ENCODE measurements at places on chromosomes 7 and 10. TPM values are rescaled to one million over a fixed set of nuclear protein-coding genes. Genes with fewer than 3 reads are reported as not detected.

GRCh38 chr7:140000666-140001268 is 62.0 kb downstream of the PARP12 start:
- no peaks in the 10 kb centered on the region for H3K27me3 ChIP-seq
- no peak overlapping the region for H3K27ac ChIP-seq
- no peaks in the 10 kb centered on the region for H3K36me3 ChIP-seq
- H3K4me1 ChIP-seq = peaks cover 2% of the 10 kb centered on the region
- H3K4me3 ChIP-seq = no peak overlapping the region

GRCh38 chr7:148912151-148912550 is 28.1 kb upstream of the EZH2 start:
- DNase-seq = no peak
- H3K36me3 ChIP-seq = no peaks in the 10 kb centered on the region
- peaks cover 9% of the 10 kb centered on the region for H3K4me1 ChIP-seq
- H3K4me3 ChIP-seq = no peak overlapping the region
- no peaks in the 10 kb centered on the region for H3K27me3 ChIP-seq

DNA sequence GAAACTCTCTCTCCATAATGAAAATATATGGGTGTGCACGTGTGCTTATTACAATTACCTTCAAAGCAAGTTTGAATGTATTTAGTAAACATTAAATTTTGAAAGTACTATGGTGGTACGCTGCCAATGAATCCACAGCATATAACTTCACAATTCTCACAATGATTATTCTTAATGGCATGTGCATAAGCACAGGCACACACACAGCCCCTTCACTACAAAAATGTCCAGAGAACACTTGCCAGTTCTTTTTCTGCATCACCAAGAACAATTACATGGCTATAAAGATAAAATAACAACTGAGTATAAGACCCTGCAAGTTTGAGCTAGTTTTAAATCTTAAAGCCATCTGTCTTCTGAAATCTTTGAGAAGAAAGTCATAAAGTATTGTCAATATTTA is 22.2 kb downstream of the SGCE start:
- H3K36me3 ChIP-seq = no peaks in the 10 kb centered on the region
- no peak overlapping the region for H3K4me3 ChIP-seq
- no peaks in the 10 kb centered on the region for H3K27me3 ChIP-seq
- no peaks in the 10 kb centered on the region for H3K4me1 ChIP-seq
- H3K27ac ChIP-seq = no peak overlapping the region
- no peak for DNase-seq

DNA sequence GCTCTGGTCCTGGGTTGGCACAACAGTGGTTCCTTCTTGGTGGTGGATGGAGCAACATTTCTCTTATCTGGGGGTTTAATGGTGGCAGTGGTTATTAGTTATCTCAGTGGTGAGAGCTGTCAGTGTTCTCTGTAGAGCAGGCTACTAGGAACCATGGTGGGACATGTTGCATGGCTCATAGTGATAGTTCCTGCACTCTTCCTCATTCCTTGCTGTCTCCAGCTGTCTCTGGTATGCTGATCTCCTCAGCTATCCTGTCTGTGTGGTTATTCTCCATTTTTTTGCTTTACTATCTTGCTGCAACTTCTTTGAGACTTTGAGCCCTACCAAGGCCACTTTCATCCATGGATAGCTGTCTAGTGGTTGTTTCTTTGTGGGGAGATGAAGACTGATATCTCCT is 44.0 kb downstream of the CCDC7 start:
- H3K4me1 ChIP-seq = no peaks in the 10 kb centered on the region
- DNase-seq = no peak
- no peak overlapping the region for H3K27ac ChIP-seq
- H3K4me3 ChIP-seq = no peak overlapping the region
- no peaks in the 10 kb centered on the region for H3K27me3 ChIP-seq

- H3K27ac ChIP-seq = no peak overlapping the region
- H3K36me3 ChIP-seq = no peaks in the 10 kb centered on the region
- no peaks in the 10 kb centered on the region for H3K27me3 ChIP-seq
- no peak for DNase-seq
Measured at GRCh38 chr7:128666200-128666599, 5.9 kb upstream of the GARIN1A start.

GRCh38 chr10:88008866-88009470 is 145.5 kb downstream of the PTEN start:
- no peaks in the 10 kb centered on the region for H3K36me3 ChIP-seq
- DNase-seq = no peak
- no peaks in the 10 kb centered on the region for H3K27me3 ChIP-seq
- H3K4me1 ChIP-seq = no peaks in the 10 kb centered on the region
- H3K27ac ChIP-seq = no peak overlapping the region

DNA sequence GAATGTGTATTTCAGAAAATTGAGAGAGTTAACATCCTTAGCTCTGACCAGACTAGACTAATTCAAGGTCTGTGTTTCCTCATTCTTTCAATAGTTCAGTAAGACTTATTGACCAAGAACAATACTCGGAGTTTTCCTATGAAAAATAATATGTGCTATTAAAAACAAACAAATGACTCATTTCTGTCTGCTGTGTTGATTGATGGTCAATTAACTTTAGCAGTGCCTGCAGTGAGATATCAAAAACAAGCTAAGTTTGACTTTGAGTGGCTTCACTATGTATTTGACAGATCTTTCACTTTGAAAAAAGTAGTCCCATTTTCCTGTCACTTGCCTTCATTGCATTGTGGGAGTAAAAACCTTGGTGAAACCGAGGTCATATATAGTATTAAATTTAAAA is 91.0 kb downstream of the GNAT3 start:
- no peak overlapping the region for H3K4me3 ChIP-seq
- no peak overlapping the region for H3K27ac ChIP-seq
- H3K36me3 ChIP-seq = no peaks in the 10 kb centered on the region
- no peak for DNase-seq
- H3K27me3 ChIP-seq = no peaks in the 10 kb centered on the region

GRCh38 chr7:112707655-112708054 is 82.5 kb downstream of the TMEM168 start:
- no peak overlapping the region for H3K27ac ChIP-seq
- no peaks in the 10 kb centered on the region for H3K36me3 ChIP-seq
- no peak overlapping the region for H3K4me3 ChIP-seq
- no peak for DNase-seq

GRCh38 chr10:89404104-89405047 is 10.0 kb upstream of the IFIT5 start:
- no peak overlapping the region for H3K4me3 ChIP-seq
- no peak for DNase-seq
- H3K27me3 ChIP-seq = no peaks in the 10 kb centered on the region
- no peaks in the 10 kb centered on the region for H3K4me1 ChIP-seq
- H3K27ac ChIP-seq = no peak overlapping the region

GRCh38 chr10:575402-576129 is 113.9 kb downstream of the DIP2C start:
- no peaks in the 10 kb centered on the region for H3K27me3 ChIP-seq
- no peaks in the 10 kb centered on the region for H3K4me1 ChIP-seq

- H3K4me3 ChIP-seq = no peak overlapping the region
- no peaks in the 10 kb centered on the region for H3K27me3 ChIP-seq
- no peak for DNase-seq
- H3K4me1 ChIP-seq = peaks cover 69% of the 10 kb centered on the region
- H3K27ac ChIP-seq = no peak overlapping the region
Measured at GRCh38 chr10:62056698-62057097, 155.2 kb downstream of the ARID5B start.

DNA sequence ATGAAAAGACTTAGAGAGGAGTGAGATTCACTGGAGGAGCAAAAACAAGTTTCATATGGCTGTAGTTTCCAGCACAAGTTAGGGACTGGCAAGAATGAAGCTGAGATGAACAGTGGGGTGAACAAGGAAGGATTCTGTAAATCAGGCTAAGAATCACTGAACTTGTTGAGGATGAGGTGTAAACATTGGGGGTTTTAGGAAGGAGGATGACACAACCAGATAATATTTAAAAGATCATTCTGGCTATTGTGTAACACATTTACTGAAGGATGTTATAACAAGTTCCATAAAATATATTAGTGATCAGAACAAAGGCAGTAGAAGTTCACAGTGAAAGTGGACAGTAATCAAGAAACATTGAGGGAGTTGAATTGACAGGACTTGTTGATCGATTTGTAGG is 68.9 kb downstream of the CD36 start:
- no peak overlapping the region for H3K4me3 ChIP-seq
- H3K36me3 ChIP-seq = no peaks in the 10 kb centered on the region
- no peaks in the 10 kb centered on the region for H3K27me3 ChIP-seq
- H3K4me1 ChIP-seq = no peaks in the 10 kb centered on the region

- no peak overlapping the region for H3K4me3 ChIP-seq
- no peak overlapping the region for H3K27ac ChIP-seq
- H3K36me3 ChIP-seq = no peaks in the 10 kb centered on the region
- H3K27me3 ChIP-seq = peaks cover 3% of the 10 kb centered on the region
Measured at GRCh38 chr10:47340608-47341170, 7.5 kb upstream of the RBP3 start.

DNA sequence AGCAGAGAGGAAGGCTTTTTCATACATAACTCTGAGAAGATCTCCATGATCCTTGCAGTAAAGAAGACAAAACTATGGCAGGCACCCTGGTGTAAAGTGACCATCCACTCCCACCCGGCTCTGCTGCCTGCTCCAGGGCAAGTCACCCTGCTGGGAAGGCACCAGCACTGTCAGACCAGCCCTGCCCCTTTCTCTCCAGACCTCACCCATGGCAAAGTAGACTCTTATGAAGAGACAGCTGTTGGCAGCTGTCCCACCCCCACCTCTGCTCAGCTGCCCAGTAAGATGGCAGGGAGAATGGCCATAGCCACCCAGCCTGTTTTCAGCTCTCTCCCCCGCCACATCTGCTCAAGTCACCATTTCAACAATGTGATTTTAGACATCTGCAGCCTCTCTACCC is 8.6 kb upstream of the ZMIZ2 start:
- no peak overlapping the region for H3K4me3 ChIP-seq
- H3K36me3 ChIP-seq = no peaks in the 10 kb centered on the region
- no peaks in the 10 kb centered on the region for H3K27me3 ChIP-seq

DNA sequence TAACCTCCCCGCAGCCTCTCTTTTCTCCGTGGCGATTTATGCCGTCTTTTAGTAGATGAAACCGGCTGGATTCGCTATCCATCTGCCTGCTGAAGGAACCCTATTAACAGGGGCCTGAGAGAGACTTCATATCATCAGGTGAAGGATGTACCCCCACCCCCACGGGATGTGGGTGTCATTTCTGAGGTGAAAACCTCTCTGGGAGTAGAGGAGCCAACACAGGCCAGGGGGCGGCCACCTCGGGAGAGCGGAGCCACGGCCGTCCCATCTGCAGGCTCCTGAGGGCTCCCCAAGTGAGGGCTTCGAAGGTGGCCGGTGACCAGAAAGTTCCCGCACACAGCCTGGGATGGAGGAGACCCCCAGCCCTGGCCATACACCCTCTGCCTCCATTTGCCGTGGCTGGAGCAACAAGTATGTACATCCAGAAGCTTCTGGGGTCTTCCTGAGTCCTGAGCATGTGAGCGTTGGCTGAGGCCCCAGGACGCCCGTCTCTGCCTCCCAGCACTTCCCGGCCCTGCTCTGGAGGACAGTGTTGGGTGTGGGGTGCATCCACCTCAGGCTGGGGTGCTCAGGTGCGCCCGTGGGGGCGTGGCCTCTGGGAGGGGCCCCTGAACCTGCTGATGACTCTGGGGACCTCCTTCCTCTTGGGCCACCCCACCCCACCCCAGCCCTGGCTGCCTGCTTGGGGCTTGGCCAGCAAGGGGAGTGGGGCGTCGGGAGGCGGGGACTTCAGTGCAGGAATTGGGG is 84.7 kb downstream of the NKX6-2 start:
- peaks cover 26% of the 10 kb centered on the region for H3K36me3 ChIP-seq
- DNase-seq = no peak
- H3K4me3 ChIP-seq = no peak overlapping the region
- H3K4me1 ChIP-seq = no peaks in the 10 kb centered on the region
- H3K27me3 ChIP-seq = no peaks in the 10 kb centered on the region

GRCh38 chr10:13711291-13711690 is 124.5 kb downstream of the PRPF18 start:
- no peaks in the 10 kb centered on the region for H3K36me3 ChIP-seq
- no peak overlapping the region for H3K4me3 ChIP-seq
- no peaks in the 10 kb centered on the region for H3K27me3 ChIP-seq
- peaks cover 35% of the 10 kb centered on the region for H3K4me1 ChIP-seq
- no peak overlapping the region for H3K27ac ChIP-seq

GRCh38 chr7:146773506-146773905 is 656.9 kb downstream of the CNTNAP2 start:
- no peaks in the 10 kb centered on the region for H3K36me3 ChIP-seq
- H3K27me3 ChIP-seq = no peaks in the 10 kb centered on the region
- DNase-seq = no peak
- H3K4me3 ChIP-seq = no peak overlapping the region

- H3K4me3 ChIP-seq = no peak overlapping the region
- H3K27ac ChIP-seq = no peak overlapping the region
- H3K4me1 ChIP-seq = no peaks in the 10 kb centered on the region
Measured at GRCh38 chr10:58300676-58301075, 31.7 kb downstream of the CISD1 start.

DNA sequence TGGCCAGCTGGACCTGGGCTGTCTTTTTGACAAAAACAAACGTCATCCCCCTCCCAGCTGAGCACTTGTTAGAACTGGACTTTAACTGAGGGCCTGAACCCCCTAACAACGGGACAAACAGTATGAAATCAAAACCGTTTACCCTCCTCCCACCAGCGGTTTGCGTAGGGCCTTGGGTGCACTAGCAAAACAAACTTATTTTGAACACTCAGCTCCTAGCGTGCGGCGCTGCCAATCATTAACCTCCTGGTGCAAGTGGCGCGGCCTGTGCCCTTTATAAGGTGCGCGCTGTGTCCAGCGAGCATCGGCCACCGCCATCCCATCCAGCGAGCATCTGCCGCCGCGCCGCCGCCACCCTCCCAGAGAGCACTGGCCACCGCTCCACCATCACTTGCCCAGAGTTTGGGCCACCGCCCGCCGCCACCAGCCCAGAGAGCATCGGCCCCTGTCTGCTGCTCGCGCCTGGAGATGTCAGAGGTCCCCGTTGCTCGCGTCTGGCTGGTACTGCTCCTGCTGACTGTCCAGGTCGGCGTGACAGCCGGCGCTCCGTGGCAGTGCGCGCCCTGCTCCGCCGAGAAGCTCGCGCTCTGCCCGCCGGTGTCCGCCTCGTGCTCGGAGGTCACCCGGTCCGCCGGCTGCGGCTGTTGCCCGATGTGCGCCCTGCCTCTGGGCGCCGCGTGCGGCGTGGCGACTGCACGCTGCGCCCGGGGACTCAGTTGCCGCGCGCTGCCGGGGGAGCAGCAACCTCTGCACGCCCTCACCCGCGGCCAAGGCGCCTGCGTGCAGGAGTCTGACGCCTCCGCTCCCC is at the start of gene IGFBP1:
Gene IGFBP1, plus strand, starts transcription at position 304 of the 808 bp plus-strand sequence. Its CDS starts 165 bp downstream, at position 469.
- peaks cover 5% of the 10 kb centered on the region for H3K27me3 ChIP-seq
- H3K36me3 ChIP-seq = no peaks in the 10 kb centered on the region

CPA4 gene
- total RNA-seq = not detected

ANLN gene
- total RNA-seq = 0.56 TPM

ST7 gene
- 4.6 TPM for total RNA-seq

GATA3 gene
- total RNA-seq = 0.49 TPM

LRIT1 gene
- total RNA-seq = not detected

TRPV5 gene
- not detected for total RNA-seq

TDRD1 gene
- 0.22 TPM for total RNA-seq

ANAPC16 gene
- 128 TPM for total RNA-seq

NUTM2D gene
- 4.2 TPM for total RNA-seq

SLC25A40 gene
- total RNA-seq = 34.5 TPM

All from B cell (primary cell).